ENCODE measurements at places on chromosomes 12 and 14. TPM values are rescaled to one million over a fixed set of nuclear protein-coding genes. Genes with fewer than 3 reads are reported as not detected.
A peak's percentile ranks its signal among the peaks of the same experiment; 100 is the strongest.

SALL2 gene
- 3.5 TPM for polyA plus RNA-seq

DNA sequence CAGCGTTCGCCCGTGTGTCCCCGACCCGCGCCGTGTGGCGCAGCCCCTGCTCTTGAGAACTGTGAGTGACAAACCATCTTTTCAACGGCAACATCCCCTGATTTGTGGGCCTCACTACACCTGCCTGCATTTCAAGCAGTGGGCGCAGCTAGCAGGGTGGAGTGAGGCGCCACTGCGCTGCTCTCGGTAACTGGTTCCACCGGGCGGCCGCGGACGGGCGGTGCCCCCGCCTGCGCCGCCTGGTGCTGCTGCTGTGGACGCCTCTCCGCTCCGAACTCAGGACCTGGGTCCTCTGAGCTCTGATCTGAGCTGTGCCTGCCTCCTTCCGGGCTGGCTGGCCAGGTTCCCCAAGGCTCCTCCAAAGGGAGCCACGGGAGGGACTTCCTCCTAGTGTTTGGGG, 5.9 kb upstream of the DEGS2 start:
- no peak for DNase-seq

GRCh38 chr12:102095677-102096263, 24.1 kb downstream of the NUP37 start:
- peak; percentile 6 for DNase-seq

DNA sequence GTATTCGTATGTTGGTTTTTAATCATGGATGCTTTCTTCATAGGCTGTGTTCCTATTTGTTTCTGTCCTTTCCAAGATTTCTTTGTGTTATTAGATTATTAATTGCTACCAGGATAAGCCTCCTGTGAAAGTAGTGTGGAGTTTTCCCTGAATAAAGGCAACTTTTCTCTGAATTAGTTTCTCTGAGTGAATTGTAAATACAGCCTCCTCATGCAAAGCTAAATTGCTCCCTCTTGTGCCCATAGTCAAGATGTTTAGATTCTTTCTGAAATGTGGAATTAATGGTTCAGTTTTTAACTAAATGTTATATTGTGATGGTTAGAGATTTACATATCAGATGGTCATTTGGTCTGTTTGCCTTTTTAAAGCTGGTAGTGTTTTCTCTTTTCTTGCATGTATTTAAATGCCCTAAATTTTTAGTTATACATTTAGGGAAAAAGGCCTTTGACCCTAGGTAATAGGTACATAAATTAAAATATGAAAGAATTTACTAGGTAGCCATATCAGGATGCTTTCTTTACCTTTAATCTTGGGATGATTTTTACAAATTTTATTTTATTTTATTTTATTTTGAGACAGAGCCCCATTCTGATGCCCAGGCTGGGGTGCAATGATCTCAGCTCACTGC, 8.9 kb downstream of the APAF1 start:
- DNase-seq, result peak; percentile 77

DNA sequence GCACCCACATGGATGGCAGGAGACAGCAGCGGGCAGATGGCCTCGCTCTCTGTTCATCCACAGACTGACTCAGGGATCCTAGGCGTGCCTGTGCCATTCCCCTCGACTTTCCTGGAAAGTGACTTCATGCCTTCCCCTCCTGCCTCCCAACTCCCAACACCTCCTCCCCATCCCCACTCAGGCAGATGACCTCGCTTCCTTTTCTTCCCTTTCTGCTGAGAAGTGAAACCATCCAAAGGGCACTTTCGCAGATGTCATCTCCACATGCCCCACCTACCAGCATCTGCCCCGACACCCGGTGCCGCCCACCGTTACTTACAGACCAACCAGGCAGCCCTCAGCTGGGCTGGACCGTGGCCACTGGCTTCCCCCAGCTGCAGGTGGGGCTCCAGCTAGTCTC, 29.6 kb downstream of the BEGAIN start:
- DNase-seq, result no peak

DNA sequence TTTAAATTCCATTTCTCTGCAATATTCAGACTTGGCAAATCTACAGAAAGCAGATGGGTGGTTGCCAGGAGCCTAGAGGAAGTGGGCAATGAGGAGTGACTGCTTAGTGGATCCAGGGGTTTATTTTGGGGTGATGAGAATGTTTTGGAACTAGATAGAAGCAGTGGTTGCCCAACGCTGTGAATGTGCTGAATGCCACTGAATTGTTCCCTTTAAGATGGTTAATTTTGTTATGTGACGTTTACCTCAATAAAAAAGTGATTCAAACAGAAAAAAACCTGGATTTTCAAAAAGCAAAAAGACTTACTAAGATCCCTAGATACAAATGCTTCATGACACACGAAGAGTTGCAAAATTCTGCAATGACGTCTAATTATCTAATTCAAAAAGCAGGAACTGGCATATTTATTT, 34.2 kb downstream of the DAO start:
- no peak for DNase-seq

GRCh38 chr14:75216427-75217006, 40.1 kb upstream of the TMED10 start:
- DNase-seq, result no peak

DNA sequence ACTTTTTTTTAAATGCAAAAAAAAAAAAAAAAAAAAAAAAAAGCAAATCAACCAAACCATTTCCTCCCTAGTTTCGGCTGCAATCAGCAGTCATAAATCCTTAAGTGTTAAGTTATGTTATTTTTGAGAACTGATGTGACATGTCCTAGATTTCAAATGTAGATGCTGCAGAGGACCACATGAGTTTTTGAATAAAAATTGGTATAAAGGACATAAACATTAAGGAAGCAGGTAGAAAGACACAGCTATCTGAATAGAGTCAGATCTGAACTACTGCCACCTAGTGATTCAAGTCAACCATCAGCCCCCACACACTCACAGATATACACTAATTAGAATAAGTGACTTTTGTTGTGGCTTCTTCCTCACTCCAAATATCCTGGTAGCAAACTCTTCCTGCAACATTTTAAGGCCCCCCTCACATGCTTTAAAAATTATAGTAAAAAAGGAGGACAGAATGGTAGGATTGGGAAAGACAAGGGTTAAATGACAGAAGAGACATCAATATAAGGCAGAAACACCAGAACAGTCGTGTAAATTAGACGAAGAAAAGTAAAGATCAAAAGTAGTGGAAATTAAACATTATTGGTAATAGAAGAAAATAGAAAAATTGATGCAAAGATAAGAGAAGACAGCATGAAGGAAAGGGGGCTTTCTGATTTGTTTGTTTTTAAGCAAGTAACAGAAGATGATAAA, 394.5 kb upstream of the ATP2B1 start:
- DNase-seq, result peak; percentile 61
